ENCODE measurements at places on chromosomes 16 and 17.

- DNase-seq = no peak
Observed at GRCh38 chr17:57555636-57556175, 189.4 kb downstream of the CCDC182 start.

- DNase-seq = no peak
Observed at GRCh38 chr16:87713451-87714229, 52.1 kb downstream of the KLHDC4 start.

DNA sequence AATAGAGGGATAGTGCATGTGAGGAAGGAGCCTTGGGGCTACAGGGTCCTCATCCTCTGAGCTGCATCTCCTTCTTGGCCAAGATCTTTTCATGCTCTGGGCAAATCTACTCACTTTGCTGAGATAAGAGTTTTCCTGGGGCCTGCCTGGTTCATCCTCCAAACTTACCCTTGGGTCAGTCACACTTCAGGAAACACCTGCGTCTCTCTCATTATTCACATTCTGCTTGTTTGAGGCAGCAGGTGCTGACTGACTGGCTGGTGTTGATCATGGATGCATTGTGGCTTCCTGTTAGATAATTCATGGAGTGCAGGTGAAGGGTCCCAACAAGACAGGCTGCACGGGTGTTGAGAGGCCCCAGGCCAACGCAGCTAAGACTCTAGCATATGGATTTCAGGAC is 162.6 kb downstream of the SALL1 start:
- DNase-seq = no peak

GRCh38 chr17:29573871-29574731 is 5.6 kb downstream of the TP53I13 start:
- DNase-seq = no peak

- DNase-seq = no peak
Observed at GRCh38 chr17:54172985-54173316, 350.2 kb downstream of the KIF2B start.

GRCh38 chr17:60040843-60041242 is 37.9 kb downstream of the HEATR6 start:
- DNase-seq = no peak

GRCh38 chr16:49491771-49492761 is 118.5 kb downstream of the C16orf78 start:
- no peak for DNase-seq

DNA sequence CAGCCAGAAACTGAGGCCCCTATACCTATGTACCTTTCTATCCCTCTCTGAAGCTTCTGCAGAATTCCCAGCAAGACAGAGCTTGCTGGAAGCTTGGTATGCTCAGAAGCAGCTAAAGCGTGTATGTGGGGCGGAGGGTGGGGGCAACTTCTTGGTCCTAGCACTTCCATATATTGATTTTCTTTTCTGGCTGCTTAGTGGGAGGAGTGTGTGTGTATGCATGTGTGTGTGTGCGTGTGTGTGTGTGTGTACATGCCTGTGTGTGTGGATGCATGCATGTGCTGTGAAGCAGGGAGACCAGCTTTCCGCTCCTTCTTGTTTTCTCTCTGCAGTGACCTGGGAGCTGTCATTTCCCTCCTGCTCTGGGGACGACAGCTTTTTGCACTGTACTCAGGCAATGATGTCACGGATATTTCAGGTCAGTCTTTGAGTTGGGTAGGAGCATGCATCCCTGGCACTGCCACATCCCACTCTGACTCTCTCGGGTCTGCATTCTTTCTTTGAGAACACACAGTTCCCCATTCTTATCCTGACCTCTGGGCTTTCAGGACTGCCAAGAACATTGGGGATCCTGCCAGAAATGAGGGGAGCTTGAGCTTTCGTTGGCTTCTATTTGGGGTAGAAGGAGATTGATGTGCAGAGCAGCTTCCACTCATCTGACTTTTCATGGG is 10.7 kb downstream of the HPR start:
- DNase-seq = no peak

GRCh38 chr17:39231091-39231561 is 5.4 kb upstream of the STAC2 start:
- no peak for DNase-seq

DNA sequence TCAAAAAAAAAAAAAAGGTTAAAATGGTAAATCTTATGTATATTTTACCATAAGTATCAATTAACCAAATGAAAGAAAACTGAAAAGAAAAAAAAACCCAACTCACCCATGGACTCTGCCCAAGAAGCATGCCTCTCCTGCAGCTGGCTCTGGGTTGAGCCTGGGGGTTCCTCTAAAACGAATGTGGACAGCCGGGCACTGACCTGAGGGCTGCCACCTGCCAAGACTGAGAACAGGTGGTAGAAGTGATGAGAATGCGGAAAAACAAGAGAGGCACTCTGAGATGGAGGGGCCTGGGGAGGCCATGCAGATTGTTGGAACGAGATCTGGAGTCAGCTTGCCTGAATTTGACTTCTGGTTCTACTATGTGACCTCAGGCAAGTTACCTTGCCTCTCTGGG is 85.5 kb upstream of the MSI2 start:
- no peak for DNase-seq

- DNase-seq = no peak
Observed at GRCh38 chr17:3695723-3696411, at the start of gene P2RX5. Gene P2RX5, minus strand, starts transcription at chr17:3696155. Its CDS starts 150 bp downstream, at chr17:3696005.

- DNase-seq = no peak
Observed at GRCh38 chr16:75555213-75555706, 792 bp downstream of the TMEM231 start.

- no peak for DNase-seq
Observed at GRCh38 chr16:86205521-86206245, 304.6 kb upstream of the FOXF1 start.

DNA sequence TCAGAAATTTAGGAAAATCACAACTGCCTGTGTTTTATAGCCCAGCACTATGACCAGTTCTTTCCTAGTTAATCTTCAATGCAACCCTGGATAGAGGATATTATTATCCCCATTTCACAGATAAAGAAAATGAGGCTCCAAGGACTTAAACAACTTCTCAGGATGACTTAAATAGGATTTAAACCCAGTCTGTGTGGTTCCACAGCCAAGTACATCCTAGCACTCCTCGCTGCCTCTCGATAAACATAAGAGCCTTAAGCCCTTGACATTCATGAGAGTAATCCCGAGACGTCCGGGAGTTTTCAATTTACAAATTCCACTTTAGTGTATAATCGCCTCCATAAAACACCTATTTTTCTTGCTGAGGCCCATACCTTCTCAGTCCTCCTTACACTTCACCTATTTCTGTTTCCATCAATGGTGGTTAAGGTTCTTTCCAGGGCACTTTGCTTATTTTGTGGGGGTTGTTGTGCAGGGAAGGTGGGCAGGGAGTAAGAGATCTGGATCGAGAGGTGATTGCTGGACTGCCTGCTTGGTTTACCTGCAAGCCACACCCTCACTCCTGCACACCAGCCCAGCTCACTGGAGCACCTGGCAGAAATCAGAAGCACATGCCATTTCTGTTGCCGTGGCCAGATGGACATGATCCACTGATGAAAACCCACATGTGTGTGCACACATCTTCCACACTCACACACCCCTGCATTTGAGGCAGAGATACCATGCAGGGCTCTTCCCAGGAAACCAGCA is 50.5 kb downstream of the ASIC2 start:
- no peak for DNase-seq

- no peak for DNase-seq
Observed at GRCh38 chr17:19567216-19568015, 33.8 kb downstream of the SLC47A1 start.

DNA sequence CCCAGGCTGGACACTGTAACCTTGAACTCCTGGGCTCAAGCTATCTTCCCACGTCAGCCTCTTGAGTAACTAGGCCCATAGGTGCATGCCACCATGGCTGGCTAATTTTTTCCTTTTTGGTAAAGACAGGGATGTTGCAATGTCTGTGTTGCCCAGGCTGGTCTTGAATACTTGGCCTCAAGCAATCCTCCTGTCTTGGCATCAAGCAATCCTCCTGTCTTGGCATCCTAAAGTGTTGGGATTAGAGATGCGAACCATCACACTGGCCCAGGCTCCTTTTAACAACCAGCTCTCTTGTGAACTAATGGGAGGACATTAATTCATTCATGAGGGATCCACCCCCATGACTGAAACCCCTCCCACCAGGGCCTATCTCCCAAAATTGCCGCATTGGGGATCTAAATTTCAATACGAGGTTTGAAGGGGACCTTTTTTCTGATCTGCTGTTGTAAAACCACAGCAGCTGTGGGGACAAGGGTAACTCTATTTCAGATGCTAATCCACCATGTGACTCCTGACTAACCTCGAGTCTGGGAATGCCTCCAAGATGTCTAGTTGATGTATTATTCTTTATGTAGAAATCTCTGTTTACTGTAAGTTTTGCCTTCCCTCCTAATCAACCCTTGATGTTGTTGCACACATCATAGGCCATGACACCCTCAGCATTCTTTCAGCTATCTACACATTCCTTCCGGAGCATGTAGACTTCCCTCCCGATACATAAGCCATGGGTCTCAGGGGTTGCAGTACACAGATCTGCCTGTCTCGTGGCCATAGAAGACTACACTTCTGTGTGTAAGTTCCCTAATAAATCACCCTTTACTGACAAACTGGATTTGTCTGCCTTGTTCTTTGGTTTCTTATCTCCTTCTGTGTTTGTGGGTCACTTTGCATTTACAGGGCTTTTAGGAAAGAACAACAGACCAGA is 37.6 kb downstream of the RNF112 start:
- no peak for DNase-seq

GRCh38 chr16:73505577-73505976 is 457.6 kb upstream of the ZFHX3 start:
- no peak for DNase-seq

GRCh38 chr16:78679546-78679945 is 580.1 kb downstream of the WWOX start:
- DNase-seq = no peak

DNA sequence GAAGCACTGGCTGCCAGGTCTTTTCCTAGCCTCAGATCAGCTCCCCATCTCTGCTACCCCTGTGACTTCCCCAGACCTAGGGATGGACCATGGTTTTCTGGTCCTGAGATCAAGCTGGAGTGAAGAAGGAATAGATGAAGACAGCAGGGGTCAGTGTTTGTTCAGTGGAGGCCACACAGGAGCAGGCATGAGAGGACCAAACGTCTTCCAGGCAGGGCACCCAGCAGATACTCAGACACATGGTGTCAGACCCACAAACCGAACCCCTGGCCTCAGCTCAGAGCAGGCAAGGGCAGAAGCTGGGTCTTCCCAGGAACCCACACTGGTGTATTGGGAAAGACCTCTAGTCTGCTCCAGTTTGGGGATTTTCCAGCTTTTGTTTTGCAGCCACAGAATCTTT is 189.7 kb downstream of the IRX5 start:
- no peak for DNase-seq

GRCh38 chr17:43840814-43841213 is 6.2 kb upstream of the CD300LG start:
- no peak for DNase-seq

GRCh38 chr17:44022246-44022645 is 7.5 kb upstream of the TMEM101 start:
- no peak for DNase-seq

DNA sequence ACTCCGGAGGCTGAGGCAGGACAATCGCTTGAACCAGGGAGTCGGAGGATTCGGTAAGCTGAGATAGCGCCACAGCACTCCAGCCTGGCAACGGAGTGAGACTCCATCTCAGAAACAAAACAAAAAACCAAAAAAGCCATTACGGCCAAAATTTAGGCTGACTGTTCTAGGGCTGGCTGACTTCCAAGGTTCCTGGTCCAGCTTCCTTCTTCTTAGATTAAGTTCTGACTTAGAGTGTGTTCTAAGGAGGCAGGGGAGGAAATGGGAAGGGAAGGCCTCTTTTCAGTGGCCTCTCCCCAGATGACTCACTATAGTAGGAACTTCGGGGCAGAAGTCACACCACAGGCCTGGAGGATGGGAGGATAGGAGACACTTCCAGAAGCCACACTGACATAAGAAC is 27.7 kb upstream of the CLEC18B start:
- DNase-seq = no peak

GRCh38 chr17:48873696-48874443 is 18.7 kb upstream of the ATP5MC1 start:
- no peak for DNase-seq

DNA sequence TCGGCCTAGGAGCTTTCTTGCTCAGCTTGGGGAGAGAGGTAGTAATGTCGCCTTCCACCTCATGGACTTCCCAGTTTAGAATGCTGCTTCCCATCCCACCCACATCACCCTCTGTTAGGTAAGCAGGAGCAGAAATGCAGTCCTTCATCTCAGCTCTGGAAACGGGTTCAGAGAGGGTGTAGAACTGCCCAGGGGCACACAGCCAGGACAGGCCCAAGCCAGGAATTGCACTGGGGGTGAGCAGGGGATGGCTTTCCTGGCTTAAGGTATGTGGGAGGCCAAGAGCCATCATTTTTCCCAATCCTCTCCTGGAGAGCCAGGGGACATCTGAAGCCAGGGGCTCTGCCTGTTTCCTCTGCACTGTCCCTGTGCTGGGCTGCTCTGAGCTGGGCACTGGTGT is 33.6 kb downstream of the RAI1 start:
- no peak for DNase-seq

- DNase-seq = no peak
Observed at GRCh38 chr16:86565181-86565631, 1.4 kb upstream of the FOXC2 start.

GRCh38 chr16:4591191-4591590 is 23.5 kb downstream of the UBALD1 start:
- DNase-seq = no peak

Data from esophagus squamous epithelium (tissue), 5 donors.